ENCODE measurements at places on chromosomes 7 and 10.

- DNase-seq: no peak
These were observed 336.8 kb downstream of the TFEC start for GRCh38 chr7:115693779-115694178.

- DNase-seq: no peak
These were observed 125.1 kb downstream of the ZMIZ1 start for GRCh38 chr10:79193694-79194382.

GRCh38 chr7:10677211-10677610 is 296.5 kb upstream of the PHF14 start:
- DNase-seq: no peak

DNA sequence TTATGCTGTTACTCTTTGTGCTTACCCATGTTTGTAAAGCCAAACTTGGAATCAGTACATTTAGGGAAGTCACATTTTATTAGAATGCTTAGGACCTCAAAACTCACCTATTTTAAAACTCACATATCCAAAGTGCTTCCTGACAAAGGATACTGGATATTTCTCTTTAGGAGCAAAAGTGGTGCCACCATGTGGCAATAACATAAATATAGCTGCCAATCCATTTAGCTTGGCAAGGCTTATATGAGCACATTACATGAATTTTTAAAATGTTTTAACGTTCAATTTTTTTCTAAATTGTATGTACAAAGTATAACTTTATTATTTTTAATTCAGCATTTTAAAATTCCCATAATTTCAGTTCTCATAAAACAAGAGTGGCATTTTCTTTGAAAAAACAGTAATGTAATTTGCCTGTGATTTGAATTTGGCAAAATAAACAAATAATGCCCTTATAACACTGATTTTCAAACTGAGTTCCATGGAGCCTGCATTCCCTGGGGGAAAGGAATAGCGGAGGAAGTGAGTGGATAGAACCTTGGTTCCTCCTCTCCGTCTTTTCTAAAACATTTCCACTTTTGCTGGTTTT is 75.4 kb downstream of the HDAC9 start:
- no peak for DNase-seq

DNA sequence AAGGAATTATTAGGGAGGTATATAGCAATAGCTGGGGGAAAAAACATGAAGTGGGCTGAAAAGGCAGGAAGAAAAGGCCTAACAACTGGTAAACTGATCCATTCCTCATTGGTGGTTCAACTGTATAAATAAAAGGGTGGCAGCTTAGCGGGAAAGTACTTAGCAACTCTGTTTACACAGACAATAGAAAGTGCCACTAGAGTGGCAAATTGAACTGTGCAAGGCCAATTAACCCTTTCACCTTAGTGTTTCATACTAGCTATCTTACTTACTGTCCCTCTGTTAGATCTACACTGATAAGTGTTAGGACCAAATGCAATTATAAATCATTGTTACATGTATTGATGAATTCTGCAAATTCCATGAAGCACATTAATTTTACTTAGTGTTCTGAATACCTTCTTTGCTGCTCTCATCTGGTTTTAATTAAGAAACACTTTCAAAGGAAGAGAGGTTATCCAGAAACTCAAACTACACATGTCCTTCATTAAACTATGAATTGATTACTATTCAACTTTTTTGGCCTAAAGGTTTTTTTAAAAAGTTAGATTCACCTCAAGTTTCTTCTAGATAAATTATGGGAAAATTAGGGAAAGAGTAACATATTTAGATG is 28.0 kb downstream of the DNAJC1 start:
- DNase-seq: no peak

- no peak for DNase-seq
These were observed 52.5 kb downstream of the PROSER2 start for GRCh38 chr10:11875494-11876281.

DNA sequence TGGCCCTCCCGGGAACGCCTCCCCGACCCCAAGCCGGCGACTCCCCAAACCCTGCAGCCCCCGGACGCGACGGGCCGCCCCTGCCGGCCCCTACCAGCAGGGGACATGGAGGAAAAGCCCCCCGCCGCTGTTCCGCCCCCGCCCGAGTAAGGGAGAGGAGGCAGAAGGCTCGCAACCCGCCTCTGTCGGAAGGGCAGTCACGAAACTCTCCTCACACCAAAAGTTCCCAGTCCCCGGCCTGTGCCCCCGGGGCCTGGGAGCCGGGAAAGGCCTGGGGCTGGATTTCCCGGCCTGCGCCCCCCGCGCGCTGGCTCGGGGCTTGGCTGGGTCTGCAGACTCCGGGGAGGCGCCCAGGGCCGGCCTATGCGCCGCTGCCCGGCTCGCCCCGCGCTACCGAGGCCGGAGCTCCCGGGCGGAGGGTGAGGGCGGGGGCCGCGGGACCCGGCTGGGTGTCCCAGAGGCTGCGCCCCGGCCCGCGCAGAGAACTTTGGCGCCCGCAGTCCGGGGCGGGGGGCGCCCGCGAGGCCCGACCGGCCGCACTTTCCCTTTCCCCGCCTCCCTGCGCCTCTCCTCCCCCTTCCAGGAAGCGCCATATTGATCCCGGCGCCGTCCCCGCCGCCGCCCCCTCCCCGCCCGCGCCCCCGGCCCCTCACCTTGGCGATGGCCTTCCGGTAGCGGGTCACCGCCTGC is 728 bp downstream of the PARD3 start:
- DNase-seq: no peak

- DNase-seq: no peak
These were observed 200.1 kb downstream of the SKAP2 start for GRCh38 chr7:26664274-26664673.

DNA sequence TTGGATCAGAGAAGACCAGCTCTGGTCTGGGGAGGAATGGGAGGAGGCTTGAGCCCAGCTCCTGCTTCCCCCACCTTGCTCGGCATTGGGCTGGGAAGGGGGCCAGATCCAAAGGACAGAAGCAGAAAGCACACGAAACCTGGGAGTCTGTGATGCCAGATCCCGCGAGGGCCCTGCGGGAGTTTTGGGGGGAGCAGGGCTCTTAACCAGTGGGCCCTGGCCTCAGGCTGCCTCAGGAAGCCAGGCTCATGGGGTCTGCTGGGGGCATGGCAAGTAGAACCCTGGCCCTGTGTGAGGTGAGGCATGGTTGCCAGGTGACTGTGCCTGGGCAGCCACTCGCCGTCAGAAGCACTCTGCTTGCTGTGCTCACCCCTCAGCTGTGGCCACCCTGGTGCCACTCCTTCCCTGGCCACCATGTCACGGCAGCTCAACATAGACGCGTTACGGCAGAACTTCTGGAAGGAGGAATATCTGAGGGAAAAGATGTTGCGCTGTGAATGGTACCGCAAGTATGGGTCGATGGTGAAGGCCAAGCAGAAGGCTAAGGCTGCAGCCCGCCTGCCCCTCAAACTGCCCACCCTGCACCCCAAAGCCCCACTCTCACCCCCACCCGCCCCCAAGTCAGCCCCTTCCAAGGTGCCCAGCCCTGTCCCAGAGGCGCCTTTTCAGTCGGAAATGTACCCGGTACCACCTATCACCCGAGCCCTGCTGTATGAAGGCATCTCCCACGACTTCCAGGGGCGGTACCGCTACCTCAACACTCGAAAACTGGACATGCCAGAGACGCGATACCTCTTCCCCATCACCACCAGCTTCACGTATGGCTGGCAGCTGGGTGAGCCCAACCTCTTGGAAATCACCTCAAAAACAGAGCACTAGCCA is 3.6 kb downstream of the ATP6V1F start:
- no peak for DNase-seq

DNA sequence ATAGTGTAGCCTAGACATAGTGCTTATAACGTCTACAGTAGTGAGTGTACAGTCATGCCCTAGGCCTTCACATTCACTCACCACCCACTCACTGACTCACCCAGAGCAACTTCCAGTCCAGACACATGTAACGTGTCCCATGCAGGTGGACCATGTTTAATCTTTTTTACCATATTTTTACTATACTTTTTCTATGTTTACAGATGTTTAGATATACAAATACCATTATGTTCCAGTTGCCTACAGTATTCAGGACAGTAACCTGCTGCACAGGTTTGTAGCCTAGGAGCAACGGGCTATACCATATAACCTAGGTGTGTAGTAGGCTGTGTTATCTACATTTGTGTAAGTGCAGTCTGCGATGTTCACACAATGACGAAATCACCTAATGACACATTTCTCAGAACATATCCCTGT is 11.0 kb downstream of the MPP7 start:
- peak; percentile 25 for DNase-seq

- DNase-seq: no peak
These were observed 118.8 kb downstream of the KMT2E start for GRCh38 chr7:105132835-105133234.

GRCh38 chr10:102795453-102796406 is 41.5 kb downstream of the CYP17A1 start:
- no peak for DNase-seq

DNA sequence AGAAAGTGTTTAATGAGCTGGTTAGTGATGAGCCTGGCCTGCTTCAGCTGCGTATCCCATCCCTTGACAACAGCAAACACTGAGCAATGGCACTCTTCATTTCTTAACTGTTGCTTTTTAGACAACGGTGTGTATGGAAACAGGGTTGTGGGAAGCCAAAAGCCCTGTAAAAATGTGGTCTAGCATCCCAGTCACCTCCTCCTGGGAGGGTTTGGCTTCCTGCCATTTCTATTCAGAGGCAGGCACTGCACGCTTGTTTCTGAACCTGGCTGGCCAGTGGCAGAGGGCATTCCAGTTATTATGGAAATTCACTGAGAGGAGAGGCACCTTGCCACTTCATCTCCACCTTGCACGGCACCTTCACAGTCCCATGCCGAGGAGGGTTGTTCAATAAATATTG is 123.0 kb upstream of the ADARB2 start:
- no peak for DNase-seq

DNA sequence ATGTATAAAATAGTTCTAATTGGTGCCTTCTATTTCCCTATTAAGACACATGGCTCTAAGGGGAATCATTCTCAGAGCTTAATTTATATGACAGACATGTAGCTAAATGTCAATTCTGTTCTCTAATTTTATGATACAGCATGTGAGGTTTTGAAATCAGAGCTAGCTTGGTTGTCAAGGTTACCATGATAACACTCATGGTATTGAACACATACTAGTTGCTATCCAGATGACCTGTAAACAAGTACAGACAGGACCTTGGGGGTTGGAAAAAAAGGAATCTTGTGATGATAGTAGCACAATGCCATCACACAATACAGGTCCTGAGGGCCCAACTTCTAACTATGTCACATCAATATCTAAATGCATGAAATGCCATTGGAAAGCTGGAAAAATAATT is 49.2 kb downstream of the RHOBTB1 start:
- DNase-seq: no peak

DNA sequence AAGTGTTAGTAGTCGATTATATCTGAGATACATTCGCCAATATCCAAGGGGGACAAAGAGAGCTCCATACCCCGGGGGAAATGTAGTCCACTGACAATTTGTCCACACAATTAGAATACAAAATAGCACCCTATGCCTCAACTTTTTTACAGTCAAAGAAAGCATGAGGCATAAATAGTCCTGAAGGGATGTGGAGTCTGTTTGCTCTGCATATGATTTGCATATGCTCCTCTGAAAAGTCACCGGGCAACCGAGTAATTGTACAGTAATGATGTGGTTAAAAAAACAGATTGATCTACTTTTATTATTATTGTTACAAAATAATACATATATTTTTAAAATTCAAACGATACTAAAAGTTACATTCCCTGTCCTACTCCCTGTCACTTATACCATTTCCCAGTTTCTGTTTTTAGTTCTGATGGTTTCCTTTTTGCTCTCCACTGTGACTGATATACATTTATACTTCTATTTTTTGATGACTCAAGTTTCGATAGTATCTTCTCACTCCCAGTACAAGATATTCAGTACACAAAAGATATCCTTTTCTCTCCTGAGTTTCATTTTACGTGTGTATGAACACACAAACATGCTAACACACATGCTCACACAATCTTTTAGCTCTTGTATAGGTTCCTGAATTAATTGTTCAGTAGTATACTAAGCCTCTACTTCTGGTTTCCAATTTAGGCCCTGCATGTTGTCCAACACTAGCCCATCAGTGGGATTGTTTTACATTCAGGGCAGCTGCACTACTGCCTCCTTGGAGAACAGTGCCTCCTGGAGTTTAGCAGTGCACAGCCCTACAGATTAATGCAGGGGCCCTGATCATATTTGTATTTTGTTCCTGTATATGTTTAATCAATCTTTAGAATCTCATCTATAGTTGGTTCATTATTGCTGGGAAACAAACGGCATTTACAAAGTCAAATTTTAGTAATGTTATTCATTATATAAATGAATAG is 130.9 kb downstream of the TES start:
- no peak for DNase-seq

- no peak for DNase-seq
These were observed 408.6 kb upstream of the NPVF start for GRCh38 chr7:25636871-25637283.

- DNase-seq: no peak
These were observed 13.4 kb downstream of the ANKRD16 start for GRCh38 chr10:5876181-5876768.

DNA sequence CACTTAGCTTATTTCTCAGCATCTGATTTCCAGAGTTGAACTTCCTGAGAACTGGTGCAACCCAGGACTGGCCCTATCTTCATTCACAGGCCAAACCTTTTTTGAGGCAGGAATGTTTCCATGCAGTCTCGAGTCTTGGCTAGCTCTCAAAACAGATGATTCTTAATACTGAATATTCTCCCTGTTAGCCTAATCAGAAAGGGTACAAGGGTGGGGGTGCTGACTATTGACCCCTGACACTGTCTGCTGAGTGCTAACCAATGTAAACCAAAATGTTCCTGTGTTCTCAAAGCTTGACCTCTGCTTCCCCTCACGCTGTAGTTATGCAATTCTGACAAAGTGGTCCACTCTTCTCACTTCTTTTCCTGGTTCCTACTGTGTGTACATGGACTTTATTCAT is 25.3 kb downstream of the VWDE start:
- no peak for DNase-seq

GRCh38 chr7:75884476-75884875 is 5.6 kb downstream of the RHBDD2 start:
- DNase-seq: no peak

DNA sequence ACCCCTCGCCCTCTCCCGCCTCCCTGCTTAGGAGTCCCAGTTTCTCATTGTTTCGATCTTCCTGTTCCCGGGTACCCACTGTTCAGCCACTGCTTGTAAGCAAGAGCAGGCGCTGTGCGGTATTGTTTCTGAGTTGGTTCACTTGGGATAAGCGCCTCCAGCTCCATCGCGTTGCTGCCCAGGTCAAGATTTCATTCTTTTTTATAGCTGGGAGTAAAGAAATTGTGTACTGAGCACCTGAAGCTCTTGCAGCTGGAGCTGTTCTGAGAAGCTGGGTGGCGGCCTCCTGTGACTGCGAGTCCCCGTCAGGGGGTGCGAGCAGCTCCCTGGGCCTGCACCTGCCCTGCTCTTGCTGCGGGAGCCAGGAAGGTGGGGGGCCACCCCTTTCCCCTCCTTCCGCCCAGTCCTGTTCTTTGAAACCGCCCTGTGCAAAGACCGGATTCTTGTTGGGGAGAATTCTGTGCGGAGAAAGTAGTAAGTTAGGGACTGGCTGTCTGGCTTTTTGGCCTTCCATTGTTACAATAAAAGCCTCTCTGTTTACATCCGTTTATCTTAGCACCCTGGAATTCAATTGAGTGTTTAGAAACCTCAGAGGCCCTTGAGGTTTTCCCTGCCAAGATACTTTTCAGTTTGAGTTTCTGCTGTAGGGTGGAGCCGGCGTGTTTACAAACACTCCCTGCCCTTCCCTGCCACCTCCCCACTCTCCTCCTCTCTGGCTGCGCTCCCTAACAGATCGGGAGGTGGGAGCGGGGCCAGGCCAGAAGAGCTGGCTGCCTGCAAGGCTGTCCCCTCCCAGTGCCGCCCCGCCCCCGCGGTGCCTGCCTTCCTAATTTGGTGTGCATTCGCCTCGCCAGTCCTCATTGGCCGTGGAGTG is 30.8 kb upstream of the AP5Z1 start:
- DNase-seq: peak; percentile 84

- no peak for DNase-seq
These were observed 192.3 kb downstream of the EVX1 start for GRCh38 chr7:27434756-27435400.

Measured in CD4-positive, alpha-beta T cell treated with Interleukin-4 for 4 hours (primary cell).